ENCODE measurements at places on chromosomes 1 and 21.

DNA sequence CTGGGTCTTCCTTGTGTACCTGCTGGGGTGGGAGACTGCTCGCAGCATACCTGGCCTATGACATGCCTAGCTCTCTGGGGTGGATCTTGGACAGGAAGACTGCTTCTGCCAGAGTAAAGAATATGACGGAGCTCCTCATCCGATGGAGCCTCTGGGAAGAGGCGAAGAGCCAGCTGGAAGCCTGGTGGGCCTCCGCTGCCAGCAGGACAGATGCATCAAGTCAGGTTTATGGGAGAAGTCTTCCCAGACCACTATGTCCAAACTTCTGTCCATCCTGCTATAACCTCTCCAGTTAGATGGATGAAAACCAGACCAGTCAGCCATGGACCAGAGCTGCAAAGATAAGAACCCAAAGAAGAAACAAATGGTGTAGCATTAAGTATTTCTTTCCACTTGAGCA lies 27.7 kb upstream of the NGF start:
- no peak for DNase-seq

- DNase-seq = no peak
Measured at GRCh38 chr1:161200992-161201835, 953 bp upstream of the NDUFS2 start.

DNA sequence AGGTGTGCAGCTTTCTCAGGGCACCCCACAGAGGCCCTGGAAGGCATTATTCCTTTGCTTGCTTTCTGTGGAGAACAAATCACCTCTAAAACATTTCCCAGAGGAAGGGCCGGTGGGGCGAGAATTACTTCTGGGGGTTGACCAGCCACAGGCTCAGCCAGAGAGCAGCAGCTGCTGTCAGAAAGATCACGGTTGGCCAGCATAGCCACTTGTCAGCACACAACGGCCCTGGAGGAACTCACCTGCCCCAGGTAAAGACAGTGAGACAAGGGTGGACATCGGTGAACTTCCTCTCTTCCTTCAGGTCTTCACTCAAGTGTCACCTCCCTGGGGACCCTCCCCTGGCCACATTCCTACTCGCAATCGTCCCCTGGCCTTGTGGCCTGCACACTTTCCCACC lies 69.5 kb upstream of the CLDN14 start:
- DNase-seq = no peak

DNA sequence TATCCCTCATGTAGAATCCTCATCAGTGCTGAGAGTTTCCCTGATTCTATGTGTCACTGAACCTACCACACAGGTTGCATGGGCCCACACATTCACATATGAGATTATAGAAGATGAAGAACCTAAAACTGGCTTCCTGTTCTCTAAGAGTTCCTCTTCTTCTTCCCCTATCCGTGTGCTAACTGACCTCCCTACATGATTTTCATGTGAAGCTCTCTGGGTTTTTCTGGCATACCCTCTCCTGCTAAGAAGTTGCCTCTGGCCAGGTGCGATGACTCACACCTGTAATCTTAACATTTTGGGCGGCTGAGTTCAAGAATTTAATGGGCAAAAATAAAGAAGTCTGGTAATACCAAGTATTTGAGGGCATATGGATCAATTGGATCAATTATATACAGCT lies 5.5 kb upstream of the CD244 start:
- DNase-seq = no peak

- no peak for DNase-seq
Measured at GRCh38 chr1:155990005-155990739, 11.8 kb upstream of the ARHGEF2 start.

DNA sequence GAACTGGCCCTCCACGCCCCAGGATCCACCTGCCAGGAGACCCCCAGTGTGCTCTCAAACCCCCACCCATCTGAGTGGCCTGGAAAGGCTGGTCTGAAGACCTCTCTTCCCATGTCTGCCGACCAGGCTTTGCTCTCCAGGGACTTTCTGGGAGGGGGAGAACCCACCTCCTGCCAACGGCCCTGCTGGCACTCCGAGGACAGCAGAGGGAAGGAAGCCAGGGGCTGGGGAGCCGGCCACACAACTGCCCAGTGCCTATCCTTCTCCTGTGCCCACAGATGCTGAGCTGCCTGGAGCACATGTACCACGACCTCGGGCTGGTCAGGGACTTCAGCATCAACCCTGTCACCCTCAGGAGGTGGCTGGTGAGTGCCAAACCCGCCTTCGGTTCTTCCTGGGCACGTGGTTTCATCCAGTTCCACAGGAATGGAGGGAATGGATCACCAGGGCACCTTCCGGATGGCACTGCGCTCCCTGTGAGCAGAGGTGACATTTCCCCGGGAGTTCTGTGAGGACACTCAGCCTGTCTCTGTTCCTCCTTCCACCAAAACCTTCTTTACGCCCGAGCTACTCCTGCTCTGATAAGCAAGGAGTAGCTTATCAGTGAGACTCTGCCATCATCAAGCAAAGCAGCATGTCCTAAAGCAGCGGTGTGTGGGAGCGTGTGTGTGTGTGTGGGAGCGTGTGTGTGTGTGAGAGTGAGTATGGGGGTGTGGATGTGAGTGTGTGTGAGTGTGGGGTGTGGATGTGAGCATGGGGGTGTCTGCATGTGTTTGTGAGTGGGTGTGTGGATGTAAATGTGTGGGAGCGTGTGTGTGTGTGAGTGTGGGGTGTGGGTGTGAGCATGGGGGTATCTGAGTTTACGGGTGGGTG lies 105.5 kb downstream of the PDE9A start:
- no peak for DNase-seq

DNA sequence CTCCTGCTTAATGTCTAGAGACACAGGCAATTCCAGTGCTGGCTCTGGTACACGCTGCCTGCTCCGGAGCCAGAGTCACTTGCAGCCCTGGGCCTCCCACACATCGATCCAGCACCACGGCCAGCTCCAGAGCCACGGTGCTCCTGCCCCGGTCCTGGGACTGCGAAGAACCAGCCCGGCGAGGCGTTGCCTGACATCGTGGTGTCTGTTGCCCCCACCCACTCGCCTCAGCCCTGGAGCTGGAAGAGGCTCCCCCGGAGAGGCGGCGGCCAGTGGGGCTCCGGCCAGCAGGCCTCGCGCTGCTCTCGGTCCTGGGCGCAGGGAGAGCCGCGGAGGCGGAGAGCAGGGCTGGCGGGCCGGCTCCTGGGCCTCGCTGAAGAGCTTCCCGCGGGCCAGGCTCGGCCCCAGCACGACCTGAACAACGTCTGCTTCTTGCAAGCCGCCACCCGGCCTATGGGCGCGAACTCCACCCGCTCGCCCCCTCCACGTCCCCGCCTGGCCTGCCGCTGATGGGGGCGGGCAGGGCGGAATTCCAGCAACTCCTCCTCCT lies 364.8 kb downstream of the CEP170 start:
- no peak for DNase-seq

GRCh38 chr1:12338017-12338416 lies 108.2 kb downstream of the VPS13D start:
- DNase-seq = no peak

DNA sequence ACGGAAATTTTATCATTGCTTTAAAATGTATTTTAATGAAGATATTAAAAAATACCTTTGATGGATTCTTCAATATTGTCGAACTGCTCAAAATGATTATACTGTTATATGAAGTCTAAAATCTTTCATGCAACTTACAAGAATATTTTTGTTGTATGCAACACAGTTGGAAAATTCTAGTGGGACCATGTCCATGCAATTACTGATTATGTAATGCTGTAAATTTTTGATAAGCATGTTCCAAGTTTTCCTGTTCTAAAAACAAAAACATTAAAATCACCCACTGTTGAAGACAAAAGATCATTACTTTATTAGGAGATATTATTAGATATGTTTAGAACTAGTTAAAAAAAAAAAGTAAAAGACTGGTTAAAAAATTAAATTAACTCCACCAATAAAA lies 132.8 kb downstream of the NFIA start:
- DNase-seq = no peak

DNA sequence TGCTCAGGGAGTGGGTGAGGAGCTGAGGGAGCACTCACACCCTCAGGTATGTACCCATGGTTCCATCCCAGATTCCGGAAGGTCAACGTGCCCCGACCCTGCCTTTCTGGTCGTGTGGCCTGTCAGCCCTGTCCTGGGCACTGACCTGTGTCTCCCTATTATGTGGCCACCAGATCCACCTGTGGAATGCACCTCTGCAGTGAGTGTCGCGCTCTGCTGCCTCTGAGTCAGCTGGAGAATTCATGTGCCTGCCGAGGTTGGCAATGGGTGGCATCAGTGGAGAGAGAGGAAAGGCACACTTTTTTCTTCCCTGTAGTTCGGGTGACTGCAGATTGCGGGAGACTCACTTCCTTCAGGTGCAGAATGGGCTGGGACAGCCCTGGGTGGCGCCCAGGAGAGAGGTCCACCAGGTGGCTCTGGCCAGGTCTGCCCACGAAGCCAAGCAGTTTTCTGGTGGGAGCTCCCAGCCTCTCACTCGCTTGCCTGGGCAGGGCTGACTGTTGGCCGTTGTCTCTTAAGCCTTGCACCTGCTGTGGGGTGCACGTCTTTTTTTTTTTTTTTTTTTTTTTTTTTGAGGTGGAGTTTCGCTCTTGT lies 176.1 kb upstream of the TMEM51 start:
- no peak for DNase-seq

DNA sequence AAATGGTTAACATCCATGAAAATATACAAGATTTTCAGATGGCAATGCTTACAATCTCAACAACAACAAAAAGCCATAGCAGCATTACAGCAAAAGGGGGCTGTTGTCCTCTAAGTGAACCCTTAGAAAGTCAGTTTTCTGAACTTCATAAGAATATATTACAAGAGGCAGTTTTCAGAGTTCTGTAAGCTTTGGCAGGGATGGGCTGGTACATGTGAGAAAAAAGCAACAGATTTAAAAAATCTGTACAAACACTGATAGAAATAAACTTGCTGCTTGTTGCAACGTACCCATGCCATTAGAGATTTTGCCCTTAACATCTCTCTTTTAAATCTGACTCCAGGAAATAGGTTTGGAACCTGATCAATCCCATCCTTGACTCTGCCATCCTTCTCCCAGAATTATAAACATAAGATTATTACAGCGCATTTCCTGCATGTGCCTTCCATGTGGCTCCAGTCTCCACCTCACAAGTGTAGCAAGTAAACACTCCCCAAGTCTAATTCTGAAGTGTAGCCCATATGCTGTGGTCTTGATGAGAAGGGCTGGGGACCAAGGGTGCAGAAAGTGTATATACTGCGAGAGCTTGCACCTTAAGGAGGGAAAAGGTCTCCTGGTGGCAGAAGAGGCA lies 101.4 kb upstream of the TSPAN2 start:
- DNase-seq = no peak

DNA sequence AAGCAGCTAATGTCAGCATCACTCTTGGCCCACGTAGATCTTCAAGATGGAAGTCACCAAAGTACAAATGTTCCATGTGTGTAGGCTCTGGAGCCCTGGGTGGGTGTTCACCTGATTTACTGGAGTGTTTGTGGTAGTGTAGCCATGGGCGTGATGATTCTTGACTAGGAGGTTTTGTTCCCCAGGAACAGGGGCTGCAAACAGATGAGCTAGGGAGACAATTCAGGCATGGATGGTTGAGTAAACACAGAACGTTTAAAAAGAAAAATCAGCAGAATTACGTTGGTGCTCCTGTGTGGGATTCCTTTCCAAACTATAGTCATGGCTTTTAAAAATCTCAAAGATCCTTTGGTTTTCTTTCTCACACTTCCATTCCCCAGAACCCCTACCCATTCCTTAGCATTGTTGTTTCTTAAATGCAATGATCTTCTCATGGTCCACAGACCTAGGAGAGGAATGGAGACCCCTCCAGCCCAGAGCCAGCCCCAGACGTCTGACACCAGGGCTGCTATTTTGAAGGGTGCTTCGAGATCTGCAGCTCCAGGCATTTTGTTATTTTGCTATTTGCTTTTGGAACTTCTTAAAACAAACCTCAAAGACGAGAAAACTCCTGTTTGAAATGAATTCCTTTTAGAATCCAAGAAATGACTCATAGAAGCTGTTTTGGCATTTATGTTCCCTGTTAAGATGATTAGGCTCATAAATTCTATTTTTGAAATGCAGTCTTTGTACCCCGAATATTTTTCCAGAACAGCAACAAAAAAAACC lies 115.1 kb downstream of the ETS2 start:
- no peak for DNase-seq

- no peak for DNase-seq
Measured at GRCh38 chr1:24027838-24028468, 47.8 kb upstream of the SRSF10 start.

DNA sequence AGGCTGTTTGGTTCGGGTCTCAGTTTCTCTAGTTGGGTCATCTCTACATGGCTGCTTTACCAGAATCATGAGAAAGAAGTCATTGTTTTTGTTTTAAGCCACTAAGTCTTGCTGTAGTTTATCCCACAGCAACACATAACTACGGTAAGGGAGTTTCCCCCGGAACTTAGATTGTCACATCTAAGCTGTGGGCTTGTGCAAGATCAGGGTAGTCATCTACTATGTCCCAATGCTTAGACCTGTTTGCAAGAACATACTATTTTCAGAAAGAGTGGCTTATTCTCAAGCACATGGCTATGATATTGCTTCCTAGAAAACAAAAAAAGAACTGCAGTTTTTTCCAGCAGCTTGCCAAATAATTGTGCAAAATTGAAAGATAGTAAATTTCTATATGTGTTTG lies 18.0 kb upstream of the OLIG2 start:
- DNase-seq = no peak

GRCh38 chr1:28887419-28887834 lies 26.9 kb upstream of the EPB41 start:
- peak; percentile 43 for DNase-seq

- DNase-seq = no peak
Measured at GRCh38 chr1:114339379-114339778, 171.6 kb downstream of the TRIM33 start.

GRCh38 chr1:206955476-206956451 lies 9.5 kb upstream of the PIGR start:
- no peak for DNase-seq

- no peak for DNase-seq
Measured at GRCh38 chr1:230879778-230880177, 11.5 kb upstream of the C1orf198 start.

DNA sequence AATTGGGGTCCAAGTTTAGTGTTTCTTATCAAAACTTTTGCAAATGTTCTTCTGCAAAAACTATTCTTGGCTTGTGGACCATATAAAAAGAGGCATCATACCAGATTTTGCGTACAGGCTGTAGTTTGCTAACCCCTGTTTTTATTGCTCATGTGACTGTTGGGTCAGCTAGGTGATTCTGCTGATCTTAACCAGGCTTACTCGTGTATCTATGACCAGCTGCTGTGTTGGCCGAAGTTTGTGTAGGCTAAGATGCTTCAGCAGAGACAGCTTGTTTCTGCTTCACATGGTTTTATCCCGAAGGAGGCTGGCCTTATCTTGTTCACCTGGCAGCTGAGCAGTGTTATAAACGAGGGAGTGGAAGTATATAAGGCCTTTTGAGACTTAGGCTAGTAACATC lies 38.2 kb downstream of the POU2F1 start:
- DNase-seq = no peak
